RKO (cell line): ENCODE measurements at places on chromosomes 1 and 21.

DNA sequence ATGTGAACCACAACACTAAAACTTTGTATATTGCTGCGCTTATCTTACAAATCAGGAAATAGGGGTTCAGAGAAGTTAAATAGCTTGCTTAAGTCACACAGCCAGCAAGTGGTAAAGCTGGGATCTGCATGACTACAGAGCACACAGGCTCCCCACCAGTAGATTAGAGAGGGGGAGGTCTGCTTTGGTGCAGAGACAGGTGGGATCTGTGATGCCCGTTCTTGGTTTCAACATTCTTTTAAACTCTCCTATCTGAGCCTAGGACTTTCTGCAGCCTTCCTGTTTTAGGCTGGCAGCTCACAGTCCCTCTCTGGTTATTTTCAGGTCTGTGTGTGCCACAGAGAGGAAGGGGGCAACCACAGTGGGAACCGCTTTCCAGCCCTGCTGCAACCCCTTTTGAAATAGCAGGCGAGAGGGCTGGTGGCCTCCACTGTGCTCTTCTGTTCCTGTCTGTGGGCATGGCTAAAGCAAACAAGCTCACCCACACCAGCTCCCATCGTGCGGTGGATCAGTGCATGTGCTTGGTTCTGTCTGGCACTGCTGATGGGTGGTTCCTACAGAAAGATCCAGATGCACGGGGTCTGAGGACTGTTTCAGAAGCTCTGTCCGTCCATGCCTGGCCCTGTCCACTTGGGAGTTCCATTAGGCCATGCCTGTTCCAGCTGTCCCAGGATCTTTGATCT lies 1.7 kb upstream of the IL6R start:
- DNase-seq, result no peak

DNA sequence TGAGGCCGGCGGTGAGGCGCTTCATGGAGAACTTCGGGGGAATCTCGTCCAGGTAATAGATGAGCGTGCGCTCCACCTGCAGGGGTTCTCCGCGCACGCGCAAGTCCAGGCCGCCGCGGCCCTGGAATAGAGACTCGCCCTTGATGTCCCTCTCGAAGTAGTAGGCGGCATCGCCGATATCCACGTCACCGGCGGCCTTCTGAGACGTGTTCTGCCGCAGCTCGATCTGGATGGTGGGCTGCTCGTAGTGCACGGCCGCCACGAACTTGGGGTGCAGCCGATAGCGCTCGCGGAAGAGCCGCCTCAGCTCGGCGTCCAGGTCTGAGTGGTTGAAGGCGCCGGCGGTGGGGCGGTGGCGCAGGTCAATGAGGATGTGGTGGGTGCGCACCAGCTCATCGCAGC lies 726 bp downstream of the TACSTD2 start:
- DNase-seq, result no peak

- DNase-seq, result peak; percentile 79
Observed at GRCh38 chr1:235783148-235783776, 83.4 kb downstream of the LYST start.

DNA sequence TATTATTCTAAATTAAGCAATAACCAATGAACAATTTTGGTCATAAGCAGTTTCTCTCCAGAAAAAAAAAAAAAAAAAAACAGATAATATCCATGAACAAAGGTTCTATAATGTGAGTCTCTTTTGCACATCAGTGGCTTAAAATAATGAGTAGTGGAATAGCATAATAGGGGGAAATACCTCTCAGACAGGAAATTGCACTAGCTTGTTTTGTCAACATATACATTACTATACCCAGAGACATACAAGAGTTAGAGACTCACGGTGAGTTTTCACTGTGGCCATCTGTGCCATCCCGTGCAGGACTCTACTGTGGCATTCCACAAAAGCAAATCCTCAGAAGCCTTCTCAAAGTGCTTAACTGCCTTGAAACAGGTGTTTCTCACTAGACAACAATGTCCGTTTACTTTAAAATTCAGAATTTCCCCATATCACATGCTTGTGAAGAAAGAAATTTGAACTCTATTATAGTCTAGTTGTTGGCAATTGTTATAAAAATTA lies 697.9 kb downstream of the USP25 start:
- DNase-seq, result no peak

- peak; percentile 68 for DNase-seq
Observed at GRCh38 chr1:162391790-162392563, 10.4 kb downstream of the C1orf226 start.

- no peak for DNase-seq
Observed at GRCh38 chr1:25118546-25118945, 113.8 kb downstream of the SYF2 start.

DNA sequence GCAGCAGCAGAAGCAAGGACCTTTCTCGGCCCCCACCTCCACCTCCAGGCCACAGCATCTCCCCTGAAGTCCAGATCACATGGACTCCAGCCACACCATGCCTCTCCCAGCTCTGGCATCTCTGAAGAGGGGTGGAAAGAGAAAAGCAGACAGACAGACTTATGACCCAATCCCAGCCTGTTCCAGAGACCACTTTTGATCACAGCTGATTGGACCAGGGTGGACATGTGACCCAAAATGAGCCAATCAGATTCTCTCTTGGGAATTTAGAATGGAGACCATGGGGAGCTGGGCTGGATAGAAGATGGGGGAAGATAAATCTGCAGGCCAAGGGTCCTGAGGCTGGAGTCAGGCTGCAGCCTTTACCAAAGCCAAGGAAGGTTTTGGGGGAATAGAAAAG lies 16.4 kb downstream of the HTR1D start:
- no peak for DNase-seq

DNA sequence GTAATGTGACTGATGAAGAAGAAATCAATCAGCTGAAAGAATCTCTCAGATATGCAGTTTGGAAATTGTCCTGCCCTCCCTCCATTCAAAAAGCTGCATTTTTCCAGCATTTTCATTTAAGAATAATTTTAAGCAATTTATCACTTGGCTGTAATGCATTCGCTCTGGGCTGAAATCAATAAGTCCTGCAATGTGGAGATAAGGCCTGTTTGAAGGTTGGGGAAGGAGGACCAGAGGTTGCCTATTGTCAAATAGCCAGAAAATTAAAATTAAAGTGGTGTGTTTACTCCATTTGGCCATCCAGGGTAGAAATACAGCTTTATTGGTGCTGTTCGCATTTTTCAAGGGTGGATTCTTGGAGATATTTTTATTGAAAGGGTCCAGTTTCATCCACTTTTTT lies 187.6 kb upstream of the NFIA start:
- DNase-seq, result no peak

GRCh38 chr1:82755671-82756070 lies 954.9 kb downstream of the ADGRL2 start:
- no peak for DNase-seq

- no peak for DNase-seq
Observed at GRCh38 chr1:38334930-38335592, 288.5 kb upstream of the POU3F1 start.
